GM23338 (cell line): ENCODE measurements at places on chromosomes 7 and 10.

GRCh38 chr7:98475352-98475751 lies 74.5 kb upstream of the BAIAP2L1 start:
- no peak for DNase-seq

- DNase-seq: no peak
These were observed 19.0 kb upstream of the RET start for GRCh38 chr10:43057831-43058340.

DNA sequence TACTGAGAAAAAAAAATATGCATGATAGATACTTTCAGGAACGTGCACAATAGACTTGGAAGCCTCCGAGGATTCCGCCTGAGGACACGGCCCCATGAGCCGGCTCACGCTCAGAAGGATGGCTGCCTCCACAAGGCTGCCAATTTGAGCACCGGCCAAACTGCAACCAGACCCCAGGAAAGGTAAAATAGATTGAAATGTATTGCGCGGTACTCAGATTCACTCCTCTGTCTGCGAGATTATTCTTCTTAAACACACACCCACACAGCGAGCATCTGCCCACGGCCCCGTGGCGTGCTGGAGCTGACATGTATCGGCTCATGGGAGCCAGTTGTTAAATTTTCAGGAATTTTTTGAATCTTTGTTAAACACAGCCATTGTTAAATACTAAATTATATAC lies 653.2 kb upstream of the MKI67 start:
- DNase-seq: no peak

DNA sequence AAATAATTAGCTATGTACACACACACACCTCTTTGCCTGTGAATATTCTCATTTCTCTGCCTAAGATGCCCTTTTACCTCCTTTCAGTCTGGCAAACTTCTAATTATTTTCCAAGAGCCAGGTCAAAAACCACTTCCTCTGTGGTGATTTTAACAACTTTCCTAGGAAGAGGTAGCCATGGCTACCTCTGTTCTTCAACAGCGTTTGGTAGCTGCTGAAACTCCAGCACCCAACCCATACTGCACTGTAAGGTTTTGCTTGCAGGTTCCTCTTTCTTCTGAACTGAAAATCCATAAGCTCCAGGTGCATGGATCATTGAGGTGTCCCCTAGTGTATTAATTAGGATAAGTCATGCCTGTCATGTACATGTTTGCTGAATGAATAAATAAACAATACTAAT lies 25.6 kb downstream of the NRCAM start:
- DNase-seq: no peak

DNA sequence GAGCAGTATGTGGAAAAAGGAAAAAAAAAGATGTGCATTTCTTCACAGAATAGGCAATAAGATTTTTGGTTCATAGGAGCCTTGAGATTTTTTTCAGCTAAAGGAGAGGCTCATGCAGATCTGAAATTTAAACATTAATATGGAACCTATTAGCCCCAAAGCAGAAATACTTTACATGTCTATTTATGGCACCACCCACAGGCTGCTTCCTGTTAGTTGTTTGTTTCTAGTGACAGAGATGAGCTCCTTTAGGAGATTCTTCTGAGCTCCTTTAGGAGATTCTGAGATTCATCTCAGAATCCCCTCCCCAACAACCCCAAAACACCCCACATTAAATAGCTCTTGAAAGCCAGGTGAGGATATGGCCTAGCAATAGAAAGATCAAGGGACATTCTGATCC lies 27.9 kb upstream of the HPS1 start:
- no peak for DNase-seq

DNA sequence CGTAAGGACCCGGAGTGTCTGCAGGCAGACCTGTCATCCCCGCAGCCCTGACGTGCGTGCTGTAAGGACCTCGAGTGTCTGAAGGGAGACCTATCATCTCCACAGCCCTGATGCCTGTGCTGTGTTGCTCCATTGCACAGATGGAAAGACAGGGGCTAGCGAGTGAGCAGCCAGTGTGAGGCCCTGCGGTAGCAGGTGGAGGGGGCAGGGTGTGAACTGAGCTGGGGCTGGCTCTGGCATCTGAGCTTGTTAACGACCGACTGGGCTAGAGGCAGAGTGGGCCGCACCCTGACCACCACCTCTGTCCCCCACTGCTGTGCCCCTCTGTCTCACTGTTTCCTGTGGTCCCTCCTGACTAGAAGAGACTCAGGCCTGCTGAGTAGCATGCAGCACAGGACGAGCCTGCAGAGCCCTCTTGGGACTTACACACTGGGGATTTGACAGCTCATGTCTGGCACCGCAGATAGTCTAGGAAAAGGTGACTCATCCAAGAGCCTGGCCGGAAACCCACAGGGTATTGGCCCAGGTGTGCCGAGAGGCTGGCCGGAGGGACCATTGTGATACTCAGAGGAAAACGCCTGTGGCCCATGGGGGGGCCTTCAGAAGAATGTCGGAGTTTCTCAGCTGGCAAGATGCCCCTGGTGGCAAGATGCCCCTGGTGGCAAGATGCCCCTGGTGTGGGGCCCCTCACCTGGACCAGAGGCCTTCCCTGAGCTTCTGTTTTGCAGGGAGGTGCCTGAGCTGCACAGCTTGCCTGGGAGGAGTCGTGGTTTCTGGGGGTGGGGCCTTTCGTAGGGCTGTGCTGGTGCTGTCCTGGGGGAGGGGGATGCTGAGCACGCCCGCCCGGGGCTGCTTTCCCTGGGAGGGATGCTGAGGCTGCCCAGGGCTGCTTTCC lies 34.3 kb downstream of the INPP5A start:
- DNase-seq: peak; percentile 70

GRCh38 chr10:30170814-30171213 lies 111.4 kb upstream of the JCAD start:
- no peak for DNase-seq

- no peak for DNase-seq
These were observed 34.5 kb downstream of the DNMBP start for GRCh38 chr10:99975106-99975829.

GRCh38 chr10:10222304-10222841 lies 795.3 kb upstream of the CELF2 start:
- DNase-seq: no peak

GRCh38 chr7:129401228-129401966 lies 32.8 kb upstream of the STRIP2 start:
- no peak for DNase-seq
